ENCODE measurements at places on chromosomes 7 and 10.

- no peak for DNase-seq
Observed at GRCh38 chr10:88071879-88072278, 208.5 kb downstream of the PTEN start.

- DNase-seq, result no peak
Observed at GRCh38 chr7:151014950-151015349, 9.3 kb downstream of the ATG9B start.

GRCh38 chr10:31390804-31391203, 71.8 kb downstream of the ZEB1 start:
- DNase-seq, result no peak

DNA sequence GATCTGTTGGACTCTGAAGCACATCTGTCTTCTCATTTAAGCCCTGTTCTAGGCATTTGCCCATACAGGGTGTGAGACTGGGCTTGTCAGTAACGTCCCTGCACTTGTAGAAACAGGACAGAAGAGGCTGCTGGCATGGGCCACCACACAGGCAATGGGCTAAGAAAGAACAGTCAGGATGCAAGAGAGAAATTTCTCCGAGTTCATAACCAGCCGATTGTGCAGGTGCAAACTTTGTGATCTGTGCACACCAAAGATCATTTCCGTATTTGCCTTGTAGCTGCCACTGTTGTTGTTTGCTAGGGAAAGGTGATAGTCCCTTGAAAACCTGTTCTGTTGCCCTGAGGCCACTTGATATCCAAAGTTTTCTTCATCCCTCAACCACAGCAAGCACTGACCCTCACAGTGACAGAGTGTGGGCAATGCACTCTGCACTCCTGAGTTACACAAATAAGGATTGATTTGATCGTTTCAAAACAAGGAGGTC, 20.3 kb downstream of the KLF6 start:
- no peak for DNase-seq

DNA sequence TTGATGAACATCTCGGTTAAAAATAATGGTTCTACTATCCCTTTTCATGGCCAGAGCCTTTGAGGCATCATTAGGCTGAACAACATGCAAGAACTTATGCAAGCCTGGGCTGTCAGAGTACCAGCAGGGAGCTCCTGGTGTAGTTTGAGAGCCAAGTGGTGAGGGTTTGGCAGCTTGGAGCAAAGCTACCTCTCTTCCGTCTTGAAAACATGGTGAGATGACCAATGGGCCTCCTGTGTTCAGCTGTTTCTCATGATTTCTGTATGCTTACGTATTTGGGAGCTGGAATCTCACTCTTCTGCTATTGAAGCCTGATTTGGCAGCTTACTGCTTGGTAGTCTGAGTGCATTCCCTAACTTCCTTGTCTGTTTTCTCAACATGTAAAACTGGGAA, 150.4 kb downstream of the CXCL12 start:
- no peak for DNase-seq

- no peak for DNase-seq
Observed at GRCh38 chr10:125217990-125218675, 57.8 kb upstream of the CTBP2 start.

GRCh38 chr7:69932034-69932628, 333.9 kb downstream of the AUTS2 start:
- DNase-seq, result peak; percentile 55

- DNase-seq, result no peak
Observed at GRCh38 chr10:18158773-18159265, 18.6 kb downstream of the CACNB2 start.

DNA sequence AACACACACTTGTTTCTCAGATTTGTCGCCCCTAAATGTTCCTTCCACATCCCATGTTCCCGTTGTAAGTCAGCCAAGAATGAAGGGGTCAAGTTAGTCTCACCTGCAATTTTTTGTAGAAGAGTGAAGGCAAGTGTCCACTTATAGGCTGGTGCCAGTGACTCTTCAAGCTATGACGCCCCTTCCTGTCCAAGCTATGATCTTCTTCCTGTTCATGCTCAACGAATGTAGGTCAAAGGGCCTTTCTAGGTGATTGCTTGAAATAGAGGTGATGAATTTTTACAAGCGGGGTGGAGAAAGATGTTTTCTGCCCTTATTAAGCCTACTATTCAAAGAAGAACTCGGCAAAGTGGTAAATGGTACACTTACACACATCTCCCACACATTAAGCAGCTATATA, 41.0 kb downstream of the CDK1 start:
- no peak for DNase-seq

DNA sequence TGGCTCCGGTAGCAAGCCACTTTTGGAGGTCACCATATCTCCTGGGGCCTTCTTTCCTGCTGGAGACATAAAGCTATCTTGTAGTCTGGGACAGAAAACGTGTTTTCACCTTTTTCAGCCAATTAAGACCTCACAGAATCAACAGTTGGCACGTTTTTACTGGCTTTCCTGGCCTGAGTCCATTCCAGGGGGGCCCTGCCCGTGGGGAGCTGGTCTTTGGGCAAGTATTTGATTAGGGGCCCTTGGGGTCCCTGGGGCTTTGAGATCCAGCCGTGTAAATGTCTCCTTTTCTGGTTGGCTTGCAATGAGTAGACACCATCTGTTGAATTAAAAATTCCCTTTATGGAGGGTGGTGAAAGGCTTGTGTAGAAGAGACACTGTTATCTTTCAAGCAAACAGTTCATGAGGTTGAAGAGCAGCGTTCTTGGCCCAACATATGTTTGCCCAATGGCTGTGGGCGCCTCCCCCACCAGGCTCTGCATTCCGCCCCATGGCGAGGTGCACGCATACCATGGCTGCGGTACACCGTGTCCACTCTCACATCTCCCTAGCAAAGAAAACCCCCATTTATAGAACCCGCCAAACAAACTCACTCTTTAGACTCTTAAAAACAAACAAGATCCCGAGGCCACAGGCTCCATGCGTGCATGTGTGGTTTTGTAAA, 593.2 kb downstream of the LRMDA start:
- no peak for DNase-seq

- no peak for DNase-seq
Observed at GRCh38 chr7:50262446-50262845, 42.1 kb upstream of the IKZF1 start.

DNA sequence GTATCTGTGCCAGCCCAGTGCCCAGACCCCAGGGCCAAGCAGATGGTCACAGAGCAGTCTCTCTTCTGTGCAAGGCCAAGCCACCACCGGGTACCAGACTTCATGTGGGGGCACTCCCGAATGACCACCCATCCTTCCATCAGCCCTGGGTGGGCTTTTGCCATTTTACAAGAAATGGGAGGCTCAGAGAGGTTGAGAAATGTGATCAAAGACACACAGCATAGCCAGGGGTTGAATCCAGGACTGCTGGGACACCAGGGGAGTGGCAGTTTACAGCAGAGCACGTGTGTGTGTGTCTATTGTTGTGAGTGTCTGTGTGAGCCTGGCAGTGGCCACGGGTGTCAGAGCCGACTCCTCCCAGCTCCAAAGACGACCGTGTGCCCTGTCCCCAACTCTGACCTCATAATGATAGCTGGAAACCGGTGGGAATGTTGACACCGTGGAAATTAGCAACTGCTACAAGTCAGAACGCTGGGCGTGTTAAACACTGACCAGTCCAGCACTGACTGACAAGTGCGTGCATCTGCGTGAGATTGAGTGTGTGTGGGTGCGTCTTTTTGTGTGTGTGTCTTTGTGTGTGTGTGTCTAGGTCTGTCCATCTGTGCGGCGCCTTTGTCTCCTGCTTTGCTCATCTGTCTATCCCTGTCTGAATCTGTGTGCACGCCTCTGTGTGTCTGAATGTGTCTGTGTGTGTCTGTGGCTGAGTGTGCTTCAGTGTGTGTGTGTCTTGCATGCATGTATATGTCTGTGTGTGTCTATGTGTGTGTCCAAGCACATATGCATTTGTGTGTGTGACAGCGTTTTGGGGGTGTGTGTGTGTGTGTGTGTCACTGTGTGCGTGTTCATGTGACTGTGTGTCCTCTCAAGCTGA, 17.2 kb upstream of the SLC29A4 start:
- no peak for DNase-seq

DNA sequence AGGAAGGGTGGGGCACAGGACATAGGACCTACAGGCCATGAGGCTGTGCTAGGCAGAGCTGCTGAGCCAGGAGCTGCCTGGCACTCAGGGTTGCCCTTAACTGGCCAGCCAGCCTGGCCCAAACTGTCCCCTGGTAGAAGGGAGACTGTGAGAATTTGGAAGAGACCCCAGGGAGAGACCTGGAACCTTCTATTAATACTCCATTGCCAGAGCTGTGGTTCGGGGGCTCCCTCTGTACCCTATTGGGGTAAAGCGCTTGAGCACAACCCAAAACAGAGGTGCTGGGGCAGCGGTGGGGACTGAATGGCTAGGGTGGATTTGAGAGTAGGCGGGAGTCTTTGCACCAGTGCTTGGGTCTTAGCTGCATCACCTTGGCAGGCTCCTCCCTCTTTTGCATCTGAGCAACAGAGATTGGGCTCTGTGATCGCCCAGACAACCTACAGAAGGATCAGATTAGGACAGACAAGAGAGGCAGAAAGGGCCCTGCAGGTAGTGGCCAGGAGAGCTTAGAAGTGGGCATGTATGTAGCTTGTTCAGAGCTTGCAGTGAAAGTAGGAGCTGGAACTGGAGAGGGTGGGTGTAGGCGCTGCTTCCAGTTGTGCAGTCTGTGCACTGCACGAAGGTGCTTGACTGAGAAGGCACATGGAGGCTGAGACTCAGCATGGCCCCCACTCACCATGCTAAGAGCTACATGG, 53.3 kb downstream of the ADCYAP1R1 start:
- DNase-seq, result no peak

DNA sequence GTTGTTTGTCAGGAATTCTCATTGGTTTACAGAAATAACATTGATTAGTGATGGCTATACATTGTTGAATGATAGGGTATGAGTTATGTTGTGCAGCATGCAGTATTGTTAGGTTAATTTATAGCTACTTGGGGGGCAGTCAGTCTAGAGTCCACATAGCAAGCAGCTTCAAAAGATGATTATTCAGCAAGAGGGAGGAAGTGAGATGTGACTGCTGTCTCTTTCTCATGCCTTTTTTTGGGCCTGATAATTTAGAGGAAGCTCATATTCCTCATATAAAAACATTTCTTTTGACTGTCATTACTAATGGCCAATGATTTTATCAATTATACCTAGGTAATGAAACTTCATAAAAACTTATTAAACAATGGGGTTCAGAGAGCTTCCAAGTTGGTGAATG, 3.4 kb upstream of the TBRG4 start:
- DNase-seq, result no peak

DNA sequence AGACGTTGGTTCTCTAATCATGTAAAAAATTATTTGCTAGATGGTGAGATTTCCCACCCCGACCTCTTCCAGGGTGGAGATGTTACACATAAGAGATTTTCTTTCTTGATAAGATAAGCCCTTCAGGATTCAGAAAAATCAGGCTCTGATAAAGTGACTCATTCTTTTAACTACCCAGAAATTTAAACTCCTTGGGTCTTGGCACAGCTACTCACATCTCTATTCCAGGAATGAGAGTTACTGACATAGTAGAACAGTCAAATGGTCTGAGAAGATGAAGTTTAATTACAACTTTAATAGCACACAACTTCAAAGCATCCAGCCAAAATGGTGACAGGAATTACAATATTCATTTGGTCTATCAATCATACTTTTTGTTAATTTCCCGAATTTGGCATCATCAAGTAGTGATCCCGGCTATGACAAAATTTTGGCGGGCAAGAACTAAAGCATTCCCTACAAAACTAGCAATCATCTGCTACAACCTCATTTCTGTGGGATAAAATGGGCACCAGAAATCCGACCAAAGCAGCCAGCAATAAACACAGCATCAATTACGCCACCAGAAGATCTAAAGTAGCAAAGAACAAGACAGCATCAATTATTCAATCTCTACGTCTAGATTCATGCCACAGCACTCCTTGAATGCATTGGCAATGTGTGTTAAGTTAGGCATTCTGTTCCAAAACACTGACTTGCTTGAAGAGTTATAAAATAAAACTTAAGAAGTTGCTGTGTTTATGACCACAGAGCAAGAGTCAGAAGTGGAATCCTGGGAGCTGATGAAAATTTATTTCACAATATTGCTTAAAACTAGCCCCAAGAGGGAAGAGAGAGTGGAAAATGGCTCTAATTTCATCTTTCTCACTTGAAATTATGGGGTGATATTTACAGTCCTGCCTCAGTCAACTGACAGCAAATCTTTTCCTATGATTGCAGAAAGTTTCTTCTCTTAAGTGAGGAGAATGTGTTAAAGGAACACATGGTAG, 565.7 kb upstream of the ANKRD30A start:
- no peak for DNase-seq

- DNase-seq, result no peak
Observed at GRCh38 chr7:137871170-137871915, 24.6 kb upstream of the DGKI start.

DNA sequence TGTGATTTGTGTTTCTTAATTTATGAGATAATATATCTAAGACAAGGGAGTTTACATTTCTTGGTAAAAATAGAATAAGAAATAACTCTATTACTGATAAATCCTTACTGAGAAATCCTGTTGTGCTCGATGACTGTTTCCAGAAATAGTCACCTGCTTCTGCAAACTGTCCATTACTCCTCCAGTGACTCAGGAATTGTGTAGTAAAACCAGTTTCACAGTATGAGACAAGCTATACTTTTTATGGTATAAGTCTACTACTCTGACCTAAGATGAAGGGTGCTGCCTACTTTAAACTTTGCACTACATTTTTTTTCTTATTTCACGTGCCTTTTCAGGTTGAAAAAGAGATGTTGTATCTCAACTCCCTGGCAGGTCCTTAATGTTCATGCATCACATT, 6.8 kb upstream of the ANKRD22 start:
- no peak for DNase-seq

- DNase-seq, result peak; percentile 42
Observed at GRCh38 chr7:1619152-1620079, 49.6 kb upstream of the PSMG3 start.

- DNase-seq, result no peak
Observed at GRCh38 chr10:114723991-114724715, 66.1 kb upstream of the ABLIM1 start.

DNA sequence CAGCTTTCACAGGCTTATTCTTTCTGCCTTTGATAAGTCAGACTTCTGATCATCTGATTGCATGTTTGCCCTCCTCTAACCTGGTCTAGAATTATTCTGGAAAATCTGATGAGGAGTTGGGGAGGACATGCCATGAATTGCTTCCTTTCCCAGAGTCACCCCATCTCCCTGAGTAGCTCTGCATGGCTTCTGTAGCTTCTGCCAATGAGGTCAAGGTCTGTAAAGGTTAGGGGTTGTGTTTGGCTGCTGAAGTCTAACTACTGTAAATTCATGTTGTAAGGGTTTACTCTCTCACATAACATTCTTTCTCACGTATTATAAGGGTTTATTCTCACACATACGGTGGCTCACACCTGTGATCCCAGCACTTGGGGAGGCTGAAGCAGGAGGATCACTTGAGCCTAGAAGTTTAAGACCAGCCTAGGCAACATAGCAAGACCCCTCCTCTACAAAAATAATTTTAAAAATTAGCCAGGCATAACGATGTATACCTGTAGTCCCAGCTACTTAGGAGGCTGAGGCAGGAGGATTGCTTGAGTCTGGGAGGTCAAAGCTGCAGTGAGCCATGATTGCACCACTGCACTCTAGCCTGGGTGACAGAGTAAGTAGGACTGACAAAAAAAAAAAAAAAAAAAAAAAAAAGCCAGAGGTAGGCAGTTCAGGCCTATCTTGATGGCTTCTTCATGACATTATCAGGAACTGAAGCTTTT, 10.7 kb downstream of the GSTO2 start:
- no peak for DNase-seq

Data from posterior cingulate gyrus (tissue), 11 donors.